ENCODE measurements at places on chromosomes 2 and 18.

DNA sequence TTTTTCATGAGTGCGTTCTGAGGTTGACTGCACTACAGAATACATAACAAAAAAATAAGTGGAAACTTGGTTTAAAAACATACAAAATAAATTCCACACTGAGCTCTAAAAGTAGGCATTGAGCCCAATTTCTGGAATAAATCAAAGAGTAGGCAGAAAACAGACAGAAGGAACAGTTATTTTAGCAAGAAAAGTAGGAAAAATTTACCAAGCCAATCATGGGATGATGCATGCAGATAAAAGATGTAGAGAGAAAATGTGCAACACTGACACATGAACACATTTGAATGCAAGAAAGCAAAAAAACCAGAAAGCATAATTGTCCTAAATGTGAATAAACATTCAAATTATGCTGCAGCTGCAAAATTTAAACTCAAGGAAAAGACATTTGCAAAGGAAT, 308.3 kb downstream of the DLGAP1 start:
- no peak for DNase-seq

DNA sequence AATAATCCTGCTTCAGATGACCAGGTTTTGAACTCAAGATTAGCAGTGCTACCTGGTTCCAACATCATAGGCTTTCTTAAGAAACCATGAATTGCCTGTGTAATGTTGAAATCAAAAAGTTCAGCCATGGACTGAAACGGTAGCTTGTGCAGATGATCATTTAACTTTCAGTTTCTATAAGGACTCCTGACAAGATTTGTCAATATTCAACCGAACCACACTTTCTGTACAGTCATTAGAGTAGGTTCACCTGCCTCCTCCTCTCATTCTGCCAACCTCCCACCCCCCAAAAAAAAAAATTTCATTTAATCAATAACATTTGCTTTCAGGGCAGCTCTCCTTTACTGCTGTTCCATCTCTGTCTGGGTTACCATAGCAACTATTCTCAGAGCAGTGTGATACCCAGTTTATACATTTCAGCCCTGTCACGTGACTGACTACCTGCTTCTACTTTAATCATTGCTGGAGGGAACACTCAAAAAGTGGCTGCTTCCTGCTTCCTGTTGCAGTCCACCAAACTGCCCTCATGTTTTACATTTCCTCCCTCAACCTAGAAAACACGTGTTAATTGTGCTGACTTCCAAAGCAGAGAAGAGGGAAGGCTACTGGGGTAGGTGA, 275.5 kb downstream of the SS18 start:
- no peak for DNase-seq

GRCh38 chr18:57439609-57439968, 4.4 kb downstream of the ONECUT2 start:
- no peak for DNase-seq

DNA sequence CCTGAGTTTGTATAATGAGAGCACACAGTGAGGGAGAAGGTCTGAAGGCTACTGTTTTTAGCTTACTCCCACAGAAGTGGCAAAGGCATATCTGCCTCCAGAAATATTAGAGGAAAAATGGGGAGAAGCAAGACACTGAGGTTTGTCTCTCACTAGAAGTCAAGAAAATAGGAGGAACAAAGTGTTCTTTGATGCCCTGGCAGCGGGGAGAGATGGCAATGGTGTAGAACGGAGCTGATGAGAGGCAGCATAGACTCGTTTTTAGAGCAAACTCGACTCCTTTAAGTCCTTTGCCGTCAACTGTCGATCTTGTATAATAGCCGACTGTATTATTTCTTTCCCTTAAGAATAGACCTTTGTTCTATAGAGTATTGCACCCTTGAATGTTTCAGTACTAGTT, 73.8 kb downstream of the ANKRD44 start:
- DNase-seq = no peak

DNA sequence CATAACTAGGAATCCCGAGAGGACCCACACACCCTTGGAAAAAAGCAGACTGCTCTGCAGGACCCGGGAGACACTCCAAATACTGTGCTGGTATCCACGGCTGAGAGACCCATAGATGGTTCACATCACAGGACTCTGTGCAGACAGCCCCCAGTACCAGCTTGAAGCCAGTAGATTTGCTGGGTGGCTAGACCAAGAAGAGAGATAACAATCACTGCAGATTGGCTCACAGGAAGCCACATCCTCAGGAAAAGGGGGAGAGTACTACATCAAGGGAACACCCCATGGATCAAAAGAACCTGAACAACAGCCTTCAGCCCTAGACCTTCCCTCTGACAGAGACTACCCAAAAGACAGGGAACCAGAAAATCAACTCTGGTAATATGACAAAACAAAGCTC, 223.8 kb upstream of the LRATD1 start:
- DNase-seq = no peak

- no peak for DNase-seq
These were observed 7.0 kb downstream of the USP34 start for GRCh38 chr2:61463769-61464475.

- DNase-seq = no peak
These were observed 14.9 kb upstream of the DTNB start for GRCh38 chr2:25688236-25688635.

Measured in NCI-H1092 treated with DMSO at 0.1 percent for 48 hours (cell line).